Hippocampal formation (tissue), 2 donors: ENCODE measurements at places on chromosomes 4 and X.

GRCh38 chr4:152921284-152921683 lies 14.8 kb upstream of the FHDC1 start:
- no peak for DNase-seq

GRCh38 chr4:139956507-139957017 lies 197.4 kb downstream of the MAML3 start:
- DNase-seq = no peak

GRCh38 chrX:16186380-16187007 lies 19.2 kb downstream of the MAGEB17 start:
- DNase-seq = no peak

DNA sequence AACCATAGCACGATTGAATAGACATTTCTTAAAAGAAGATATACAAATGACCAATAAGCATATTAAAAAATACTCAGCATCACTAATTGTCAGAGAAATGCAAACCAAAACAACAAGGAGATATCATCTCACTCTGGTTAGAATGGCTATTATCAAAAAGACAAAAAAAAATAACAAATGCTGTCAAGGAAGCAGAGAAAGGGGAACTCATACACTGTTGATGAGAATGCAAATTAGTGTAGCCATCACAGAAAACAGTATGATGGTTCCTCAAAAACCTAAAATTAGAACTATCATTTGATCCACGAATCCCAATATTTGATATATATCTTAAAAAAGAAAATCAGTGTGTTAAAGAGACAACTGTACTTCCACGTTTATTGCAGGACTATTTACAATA lies 71.7 kb upstream of the BANK1 start:
- no peak for DNase-seq

DNA sequence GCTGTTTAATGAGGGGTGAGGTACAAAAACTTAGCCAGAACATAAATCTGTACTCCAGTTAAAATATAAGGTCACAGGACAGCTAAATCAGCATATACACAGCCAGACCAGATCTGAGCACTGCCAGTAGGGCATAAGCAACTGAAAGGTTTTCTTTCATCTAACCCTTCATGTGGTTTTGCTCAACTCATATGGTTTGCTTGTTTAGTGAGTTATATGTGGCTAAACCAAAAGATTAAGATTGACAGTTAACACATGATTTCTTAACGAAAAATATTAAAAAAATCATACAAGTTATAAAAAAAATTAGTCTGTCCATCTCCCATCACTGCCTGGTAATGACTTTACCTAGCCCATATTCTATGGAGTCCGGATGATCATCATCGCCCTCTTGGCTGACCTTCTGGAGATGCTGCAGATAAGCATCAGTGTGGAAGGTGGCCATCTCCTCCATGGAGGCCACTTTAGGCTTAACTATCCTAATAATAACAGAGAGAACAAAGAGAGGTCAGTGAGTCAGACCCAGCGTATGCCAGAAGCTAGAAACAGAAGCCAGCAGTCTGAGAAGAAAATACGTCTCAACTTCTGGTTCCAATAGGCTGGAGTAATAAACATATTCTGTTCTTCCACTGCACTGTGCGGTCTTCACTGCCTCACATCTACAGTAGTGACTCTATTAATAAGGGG lies 4.1 kb downstream of the HDAC8 start:
- DNase-seq = no peak

DNA sequence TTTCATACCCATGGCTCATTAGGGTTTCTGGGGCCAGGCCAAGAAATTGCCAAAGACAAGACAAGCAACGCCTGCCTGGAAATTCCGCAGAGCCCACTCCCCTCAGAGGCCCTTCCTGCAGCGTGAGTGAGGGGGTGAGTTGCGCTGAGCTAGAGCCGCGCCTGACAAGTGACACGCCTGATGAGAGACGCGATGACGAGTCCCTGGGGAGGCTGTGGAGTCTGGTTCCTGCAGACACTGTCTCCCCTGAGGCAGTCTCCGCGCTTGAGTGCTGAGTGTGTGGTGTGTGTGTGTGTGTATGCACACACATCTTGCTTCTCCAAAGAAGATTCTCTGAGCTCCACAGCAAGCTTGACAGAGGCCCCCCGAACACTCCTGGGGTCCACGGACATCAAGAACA lies 269.8 kb downstream of the BCOR start:
- DNase-seq = no peak

GRCh38 chr4:2074588-2074987 lies 15.5 kb downstream of the NAT8L start:
- DNase-seq = no peak
